Lower leg skin (tissue), 4 donors: ENCODE measurements at places on chromosomes 6 and 20.

- no peak for DNase-seq
Measured at GRCh38 chr6:131136021-131136786, 937 bp downstream of the AKAP7 start.

GRCh38 chr6:170076466-170077165, 214.3 kb downstream of the DLL1 start:
- peak; percentile 59 for DNase-seq

DNA sequence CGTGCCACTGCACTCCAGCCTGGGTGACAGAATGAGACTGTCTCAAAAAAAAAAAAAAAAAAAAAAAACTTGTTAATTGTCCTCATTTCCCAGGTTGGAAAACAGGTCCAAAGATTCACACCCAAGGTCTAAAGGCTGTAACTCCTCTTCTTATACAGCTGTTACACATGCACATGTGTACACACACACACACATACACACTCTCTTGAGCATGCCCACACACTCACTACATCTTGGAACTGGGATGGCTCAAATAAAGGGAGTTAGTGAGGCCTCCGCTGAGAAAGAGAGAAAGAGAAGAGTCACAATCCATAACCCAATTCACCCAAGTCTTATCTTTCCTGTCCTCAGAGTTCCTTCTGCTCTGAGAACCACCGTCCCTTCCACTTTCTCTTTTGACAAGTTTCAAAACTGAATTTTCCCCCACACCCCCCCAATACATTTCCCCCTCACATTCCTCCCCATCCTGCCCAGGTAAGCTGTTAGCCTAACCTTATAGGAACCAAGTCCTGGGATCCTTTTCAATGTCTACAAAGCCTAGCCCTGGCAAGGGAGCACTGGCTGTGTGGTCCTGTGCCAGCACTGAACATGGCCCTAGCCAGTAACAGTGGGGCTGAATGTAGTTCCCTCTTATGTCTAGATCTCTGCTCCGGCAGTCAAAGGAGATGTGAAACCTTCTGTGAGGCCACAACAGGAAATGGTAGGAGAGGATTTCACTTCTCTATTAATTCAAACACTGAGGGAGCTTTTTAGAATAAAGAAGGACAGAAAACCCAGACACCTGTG, 3.2 kb upstream of the HLA-DMB start:
- no peak for DNase-seq

GRCh38 chr6:110864824-110865223, 9.8 kb upstream of the AMD1 start:
- no peak for DNase-seq

DNA sequence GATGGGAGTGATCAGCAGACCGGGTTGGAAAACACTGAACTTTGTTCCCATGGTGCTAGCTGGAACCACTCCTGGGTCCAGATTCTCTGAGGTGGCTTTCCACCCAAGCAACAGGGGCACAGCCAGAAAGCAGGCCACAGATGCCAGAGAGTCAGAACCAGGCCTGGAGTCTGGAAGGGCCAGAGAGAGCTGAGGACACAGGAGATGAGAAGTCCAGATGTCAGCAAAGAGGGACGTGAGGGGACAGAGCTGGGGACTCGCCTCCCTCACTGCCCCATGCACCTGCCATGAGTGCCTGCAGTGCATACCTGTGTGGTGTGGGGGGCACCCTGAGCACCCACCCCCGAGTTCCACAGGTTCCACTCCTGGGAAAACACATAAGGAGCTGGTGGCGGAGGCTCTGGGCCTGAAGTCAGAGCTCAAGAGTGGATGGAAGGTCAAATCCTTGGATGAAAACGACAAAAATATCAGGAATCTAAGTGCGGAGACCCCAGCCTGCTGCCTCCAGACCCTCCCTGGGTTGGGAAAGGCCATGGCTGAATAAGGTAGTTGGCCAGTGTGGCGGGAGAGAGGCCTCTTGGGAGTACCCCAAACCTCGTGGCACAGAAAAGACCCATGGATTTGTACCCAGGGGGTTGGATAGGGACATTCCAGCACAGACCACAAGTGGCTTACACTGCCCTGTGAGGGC, 224.2 kb downstream of the SYNDIG1 start:
- peak; percentile 72 for DNase-seq

- DNase-seq: no peak
Measured at GRCh38 chr20:9112541-9113515, 43.9 kb downstream of the PLCB4 start.

DNA sequence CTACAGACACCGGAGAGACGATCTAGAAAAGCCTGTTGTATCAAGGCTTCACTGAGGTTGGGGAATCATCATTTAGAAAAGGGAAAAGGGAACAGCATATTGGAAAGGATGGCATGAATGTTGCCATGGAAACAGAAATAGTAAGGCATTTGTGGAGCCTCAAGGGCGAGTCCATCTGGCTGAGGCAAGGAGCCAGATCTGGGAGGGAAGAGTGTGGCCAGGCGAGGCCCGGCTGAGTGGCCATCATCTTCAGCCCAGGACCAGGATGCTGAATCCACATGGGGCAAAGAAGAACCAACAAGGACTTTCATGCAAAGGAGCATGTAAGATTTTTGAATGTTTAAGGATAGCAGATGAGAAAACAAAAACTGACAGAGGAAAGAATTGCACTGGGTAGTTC, 85.8 kb downstream of the MAP3K5 start:
- DNase-seq: no peak

DNA sequence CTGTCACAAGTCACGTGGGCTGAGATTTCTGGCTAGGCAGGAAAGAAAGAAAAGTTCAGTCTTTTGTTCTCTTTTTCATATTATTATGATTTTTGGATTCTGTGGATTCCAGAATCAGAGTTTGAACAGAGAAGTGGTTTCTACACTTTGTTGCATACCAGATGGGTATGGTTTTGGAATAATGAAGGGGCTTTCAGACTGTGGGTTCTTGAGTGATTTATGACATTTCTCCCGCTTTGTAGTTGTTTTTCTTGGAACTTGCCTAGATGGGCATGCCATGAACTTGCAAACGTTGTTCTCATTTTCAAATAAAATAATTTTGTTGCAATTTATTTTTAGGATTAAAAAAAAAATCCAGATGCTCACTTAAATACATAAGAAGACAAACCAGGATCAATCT, 34.4 kb downstream of the CBFA2T2 start:
- DNase-seq: no peak

GRCh38 chr6:163207431-163208383, 206.8 kb upstream of the QKI start:
- DNase-seq: no peak

GRCh38 chr6:53439556-53439955, 90.8 kb upstream of the ELOVL5 start:
- DNase-seq: no peak

DNA sequence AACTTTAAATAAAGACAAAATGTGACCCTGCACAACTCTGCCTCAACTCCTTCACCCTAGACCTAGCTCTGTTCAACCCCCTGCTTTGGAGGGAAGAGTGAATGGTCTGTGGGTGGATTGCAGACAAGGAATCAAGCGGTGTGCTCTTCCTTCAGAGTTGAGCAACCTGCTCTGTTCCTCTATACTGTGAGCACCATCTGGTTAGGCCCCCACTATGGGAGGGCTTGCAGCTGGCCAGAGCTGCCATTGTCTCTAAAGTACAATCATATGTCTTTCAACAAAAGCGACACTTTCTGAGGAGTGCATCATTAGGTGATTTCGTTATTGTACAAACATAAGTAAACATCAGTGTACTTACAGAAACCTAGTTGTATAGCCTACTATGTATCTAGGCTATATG, 406.1 kb upstream of the MARCKS start:
- DNase-seq: no peak

DNA sequence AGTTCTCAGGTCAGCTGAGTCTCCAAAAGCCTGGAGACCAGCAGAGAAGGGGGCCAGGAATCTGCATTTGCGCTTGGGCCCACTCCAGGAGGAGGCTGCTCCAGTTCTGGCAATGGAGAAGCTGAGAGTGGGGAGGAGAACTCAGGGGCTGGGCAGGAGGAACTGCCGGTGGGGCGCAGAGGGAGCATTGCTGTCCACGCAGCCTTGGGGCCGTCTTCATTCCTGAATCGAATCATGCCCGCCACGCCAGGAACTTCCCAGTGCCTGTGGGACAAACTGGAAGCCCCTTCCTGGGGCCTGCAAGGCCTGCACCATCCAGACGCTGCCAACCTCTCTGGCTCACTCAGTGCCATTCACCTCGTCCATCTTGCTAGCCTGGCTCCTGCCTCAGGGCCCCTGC, 16.9 kb downstream of the RAB44 start:
- DNase-seq: no peak

DNA sequence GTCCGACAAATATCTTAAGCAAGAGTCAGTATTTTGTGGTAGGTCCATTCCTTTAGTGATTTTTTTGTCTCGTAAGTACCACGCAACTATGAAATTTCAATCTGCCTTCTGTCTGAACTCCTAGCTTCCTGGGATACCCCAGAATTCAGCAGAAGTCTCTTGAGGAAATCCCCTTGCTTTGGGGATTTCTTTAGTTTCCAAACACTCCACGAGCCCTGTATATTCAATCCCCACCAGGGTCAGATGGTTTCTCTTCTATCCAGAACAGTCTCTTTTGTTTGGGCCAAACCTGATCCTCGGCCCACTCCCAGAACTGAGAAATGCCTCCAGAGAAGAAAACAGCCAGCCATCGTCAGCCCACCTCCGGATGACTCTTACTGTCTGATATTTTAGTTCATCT, 113.0 kb downstream of the CHD6 start:
- no peak for DNase-seq

GRCh38 chr20:1299522-1299921, 29.4 kb downstream of the SDCBP2 start:
- DNase-seq: no peak

DNA sequence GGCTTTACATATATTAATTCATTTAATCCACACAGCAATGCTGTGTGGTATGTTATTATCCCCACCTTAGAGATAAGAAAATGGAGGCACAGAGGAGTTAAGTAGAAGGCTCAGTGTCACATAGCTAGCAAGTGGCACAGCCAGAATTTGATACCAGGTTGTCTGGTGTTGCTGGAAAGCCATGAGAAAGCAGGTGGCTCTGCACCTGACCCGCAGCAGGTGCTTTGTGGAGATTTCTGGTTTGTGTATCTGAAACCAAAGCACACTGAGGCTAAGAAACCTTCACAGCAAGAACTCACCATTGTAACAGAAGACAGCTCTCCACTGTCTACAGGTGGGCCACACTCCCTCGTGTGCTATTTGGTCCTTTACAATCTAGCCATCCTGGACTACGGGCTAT, 7.5 kb downstream of the ELMO2 start:
- no peak for DNase-seq

- no peak for DNase-seq
Measured at GRCh38 chr6:27840572-27840971, 71.6 kb downstream of the OR2B2 start.

DNA sequence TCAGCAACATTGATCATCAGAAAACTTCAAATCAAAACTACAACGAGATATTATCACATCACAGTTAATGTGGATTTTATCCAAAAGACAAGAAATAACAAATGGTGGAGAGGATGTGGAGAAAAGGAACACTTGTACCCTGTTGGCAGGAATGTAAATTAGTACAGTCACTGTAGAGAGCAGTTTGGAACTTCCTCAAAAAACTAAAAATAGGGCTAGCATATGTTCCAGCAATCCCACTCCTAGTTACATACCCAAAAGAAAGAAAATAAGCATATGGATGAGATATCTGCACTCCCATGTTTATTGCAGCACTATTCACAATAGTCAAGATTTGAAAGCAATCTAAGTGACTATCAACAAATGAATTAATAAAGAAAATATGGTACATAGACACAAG, 887.7 kb upstream of the MAN1A1 start:
- DNase-seq: no peak

DNA sequence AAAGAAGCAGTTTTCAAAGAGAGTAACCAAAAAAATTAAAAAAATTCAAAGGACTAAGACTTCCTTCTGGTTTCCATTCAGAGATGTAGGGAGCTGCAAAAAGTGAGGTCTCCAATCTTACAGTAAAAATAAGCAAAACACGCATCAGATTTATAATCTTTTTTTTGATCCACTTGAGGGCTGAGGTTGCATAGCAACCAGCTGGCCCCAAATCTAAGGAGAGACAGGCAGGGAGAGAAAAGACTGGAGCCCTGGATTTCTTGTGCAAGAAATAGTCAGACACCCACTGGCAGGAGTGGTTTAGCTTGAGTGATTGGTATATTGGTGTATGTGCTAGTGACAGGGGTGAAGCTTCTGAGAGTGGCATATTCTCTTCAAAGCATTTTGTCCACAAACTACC, 135.9 kb upstream of the FUT9 start:
- DNase-seq: no peak

- no peak for DNase-seq
Measured at GRCh38 chr6:31268836-31269235, 3.1 kb downstream of the HLA-C start.

GRCh38 chr6:163782436-163783003, 368.0 kb downstream of the QKI start:
- no peak for DNase-seq

DNA sequence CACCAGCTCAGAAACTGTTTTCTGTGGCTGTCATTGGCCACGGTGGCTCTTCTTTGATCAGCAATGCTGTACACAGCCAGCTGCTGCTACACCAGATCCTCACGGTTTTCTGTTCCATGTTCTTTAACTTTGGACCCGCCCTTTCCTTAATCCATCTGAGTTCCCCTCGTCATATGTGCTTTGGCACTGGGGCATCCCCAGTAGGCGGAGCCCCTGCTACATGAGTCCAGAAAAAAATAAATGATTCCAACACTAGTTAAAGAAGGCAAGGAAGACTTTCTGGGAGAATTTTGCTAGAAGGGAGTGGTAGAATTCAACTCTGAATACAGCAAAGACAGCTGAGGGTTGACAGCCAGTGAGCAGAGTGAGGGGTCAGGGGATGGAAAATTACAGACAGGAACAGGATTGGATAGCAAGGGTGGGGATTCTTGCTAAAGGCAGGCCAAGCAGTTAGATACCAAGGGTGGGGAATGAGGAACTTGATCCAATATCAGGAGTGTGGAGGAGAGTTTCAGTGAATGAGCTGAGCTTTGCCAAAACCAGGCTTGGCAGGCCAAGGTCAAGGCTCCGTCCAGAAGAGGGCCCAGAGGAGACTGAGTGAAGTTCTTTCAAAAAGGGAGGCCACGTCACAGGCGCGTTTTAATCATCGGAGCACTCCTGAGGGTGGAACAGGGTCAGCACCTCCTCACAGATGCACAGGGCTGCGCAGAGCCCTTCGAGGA, 391.8 kb downstream of the CDH4 start:
- DNase-seq: no peak

DNA sequence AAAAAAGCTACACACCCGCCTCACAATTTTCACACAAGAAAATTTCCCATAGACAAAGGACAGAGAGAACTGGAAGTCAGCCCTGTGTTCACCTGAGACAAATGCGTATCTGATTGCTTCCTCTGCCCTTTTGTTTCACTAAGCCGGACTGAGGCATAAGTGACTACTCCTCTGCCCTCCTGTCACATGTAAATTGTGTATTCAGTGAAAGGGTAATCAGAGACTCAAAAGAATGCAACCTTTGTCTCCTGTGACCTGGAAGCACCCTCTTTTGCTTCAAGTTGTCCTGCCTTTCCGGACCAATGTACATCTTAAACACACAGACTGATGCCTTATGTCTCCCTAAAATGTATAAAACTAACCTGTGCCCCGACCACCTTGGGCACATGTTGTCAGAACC, 483.8 kb upstream of the EYS start:
- DNase-seq: no peak
